Right lobe of liver (tissue), 6 donors: ENCODE measurements at places on chromosomes 2 and 18. TPM values are rescaled to one million over a fixed set of nuclear protein-coding genes. Genes with fewer than 3 reads are reported as not detected.

SERPINB3 gene
- total RNA-seq: not detected

GRCh38 chr2:122075381-122075780, 319.9 kb downstream of the TSN start:
- H3K36me3 ChIP-seq: no peaks in the 10 kb centered on the region
- H3K27me3 ChIP-seq: no peaks in the 10 kb centered on the region
- DNase-seq: no peak

DNA sequence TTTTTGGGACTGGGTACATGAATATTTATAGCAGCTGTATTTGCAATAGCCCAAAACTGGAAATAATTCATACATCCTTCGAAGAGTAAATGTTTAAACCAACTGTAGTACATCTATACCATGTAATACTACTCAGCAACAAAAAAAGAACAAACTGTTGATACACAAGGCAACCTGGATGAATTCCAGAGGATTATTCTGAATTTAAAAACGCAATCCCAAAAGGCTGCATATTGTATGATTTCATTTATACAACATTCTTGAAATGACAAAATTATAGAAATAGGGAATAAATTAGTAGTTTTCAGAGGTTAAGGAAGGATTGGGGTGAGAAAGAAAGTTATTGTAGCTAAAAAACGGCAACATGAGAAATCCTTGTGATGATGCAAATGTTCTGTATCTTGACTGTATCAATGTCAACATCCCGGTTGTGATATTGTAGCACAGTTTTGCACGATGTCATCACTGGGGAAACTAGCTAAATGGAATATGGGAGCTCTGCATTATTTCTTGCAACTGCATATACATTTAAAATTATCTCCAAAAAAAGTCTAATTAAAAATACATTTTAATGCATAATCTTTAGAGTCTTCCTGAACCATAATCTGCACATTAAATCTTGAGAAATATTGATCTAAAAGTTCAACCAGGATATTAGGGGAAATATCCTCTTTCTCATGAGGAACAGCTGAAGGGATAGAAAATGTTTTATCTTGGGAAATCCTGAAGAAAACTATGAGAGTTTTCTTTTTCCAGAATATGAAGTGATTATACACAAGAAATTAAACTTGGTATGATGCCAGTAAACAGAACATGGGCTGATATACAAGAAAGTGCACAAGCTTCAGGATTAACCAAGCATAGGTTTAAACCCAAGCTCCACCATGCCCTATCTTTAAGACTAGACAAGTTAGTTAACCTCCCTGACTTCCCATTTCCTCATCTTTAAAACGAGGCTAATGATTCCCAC, 21.9 kb downstream of the EVA1A start:
- H3K4me3 ChIP-seq: no peak overlapping the region
- no peak for DNase-seq
- no peaks in the 10 kb centered on the region for H3K4me1 ChIP-seq
- H3K27ac ChIP-seq: no peak overlapping the region
- no peaks in the 10 kb centered on the region for H3K27me3 ChIP-seq

GRCh38 chr18:50154420-50154819, 40.5 kb downstream of the MYO5B start:
- no peak overlapping the region for H3K4me3 ChIP-seq
- H3K27ac ChIP-seq: no peak overlapping the region
- DNase-seq: no peak
- H3K4me1 ChIP-seq: no peaks in the 10 kb centered on the region
- H3K27me3 ChIP-seq: no peaks in the 10 kb centered on the region

SH3BP4 gene
- 24.0 TPM for total RNA-seq

DNA sequence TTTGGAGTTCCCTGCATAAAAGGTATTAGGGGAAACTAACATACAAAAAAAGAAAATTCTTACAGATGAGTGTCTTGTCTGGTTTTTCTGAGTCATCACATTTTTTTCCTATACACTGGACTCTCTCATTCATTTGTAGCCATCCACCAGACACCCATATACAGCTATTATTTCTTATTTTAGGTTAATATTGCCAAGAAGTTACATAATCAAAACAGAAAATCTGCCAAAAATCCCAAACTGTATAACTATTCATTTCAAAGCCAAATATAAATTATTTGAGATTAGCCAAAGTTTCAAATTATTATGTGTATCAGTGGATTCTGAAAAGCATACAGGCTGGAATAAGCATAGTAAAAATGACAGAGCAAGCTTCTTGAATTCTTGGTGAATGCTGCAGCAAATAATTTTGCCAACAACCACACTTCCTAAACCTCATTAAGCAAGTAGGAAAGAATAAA, 191.2 kb downstream of the NCKAP5 start:
- no peaks in the 10 kb centered on the region for H3K27me3 ChIP-seq
- no peaks in the 10 kb centered on the region for H3K4me1 ChIP-seq
- no peaks in the 10 kb centered on the region for H3K36me3 ChIP-seq
- no peak for DNase-seq
- no peak overlapping the region for H3K27ac ChIP-seq

DNA sequence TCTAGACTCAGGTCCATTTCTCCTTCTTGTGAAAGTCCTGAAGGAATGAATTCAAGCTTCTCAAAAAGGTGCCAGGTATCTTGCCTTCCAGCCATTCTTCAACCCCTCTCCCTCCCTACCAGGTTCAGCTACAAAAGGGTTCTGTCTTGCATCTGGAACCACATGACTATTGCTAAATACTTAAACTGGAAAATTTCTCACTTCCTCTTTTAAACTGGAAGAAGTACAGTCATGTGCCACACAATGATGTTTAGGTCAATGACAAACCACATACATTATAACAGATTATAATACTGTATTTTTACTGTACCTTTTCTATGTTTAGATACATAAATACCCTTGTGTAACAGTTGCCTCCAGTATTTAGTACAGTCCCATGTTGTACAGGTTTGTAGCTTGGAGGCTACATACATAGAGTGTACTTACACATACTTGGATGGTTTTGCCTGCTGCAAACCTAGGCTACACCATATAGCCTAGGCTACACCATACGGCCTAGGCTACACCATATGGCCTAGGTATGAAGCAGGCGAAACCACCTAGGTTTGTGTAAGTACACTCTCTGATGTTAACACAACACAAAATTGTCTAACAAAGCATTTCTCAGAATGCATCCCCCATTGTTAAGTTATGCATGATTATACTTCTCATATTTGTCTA, 142.0 kb upstream of the DNMT3A start:
- no peaks in the 10 kb centered on the region for H3K36me3 ChIP-seq
- no peak for DNase-seq
- H3K27ac ChIP-seq: no peak overlapping the region
- H3K4me1 ChIP-seq: no peaks in the 10 kb centered on the region

GRCh38 chr2:82511894-82512293, 1947.2 kb downstream of the SUCLG1 start:
- H3K4me1 ChIP-seq: no peaks in the 10 kb centered on the region
- H3K4me3 ChIP-seq: no peak overlapping the region
- H3K27me3 ChIP-seq: no peaks in the 10 kb centered on the region
- no peaks in the 10 kb centered on the region for H3K36me3 ChIP-seq
- no peak for DNase-seq
- no peak overlapping the region for H3K27ac ChIP-seq
